ENCODE measurements at places on chromosomes 3 and 15.

- no peak for DNase-seq
Measured at GRCh38 chr15:28962851-28963710, 77.3 kb downstream of the APBA2 start.

DNA sequence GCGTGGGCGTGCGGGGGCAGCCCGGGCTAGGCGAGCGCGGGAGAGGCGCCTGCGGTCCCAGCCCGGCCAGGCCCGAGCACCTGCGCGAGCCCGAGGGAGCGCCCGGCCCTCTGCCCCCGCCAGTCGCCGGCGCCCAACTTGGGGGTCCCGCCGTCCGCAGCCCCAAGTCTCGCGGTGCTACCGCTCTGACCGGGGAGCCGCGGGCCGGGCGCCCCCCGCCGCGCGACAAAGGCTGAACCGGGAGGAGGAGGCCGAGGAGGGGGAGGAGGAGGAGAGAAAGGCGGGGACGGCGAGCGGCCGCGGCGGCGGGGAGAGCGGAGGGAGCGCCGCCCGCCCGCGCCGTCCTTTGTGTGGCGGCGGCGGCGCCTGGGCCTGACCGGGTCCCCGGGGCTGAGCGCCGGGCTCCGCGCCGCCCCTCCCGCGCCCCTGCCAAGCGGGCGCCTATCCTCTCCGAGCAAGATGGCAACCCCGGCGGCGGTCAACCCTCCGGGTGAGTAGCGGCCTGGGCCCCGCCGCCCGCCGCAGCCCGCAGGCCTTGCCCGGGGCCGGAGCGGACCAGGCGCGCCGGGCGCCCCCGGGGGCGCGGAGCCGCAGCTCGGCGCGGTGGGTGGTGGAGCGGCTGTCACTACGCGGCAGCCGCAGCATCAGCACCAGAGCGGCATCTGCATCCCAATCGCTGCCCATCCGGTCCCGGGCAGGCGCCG lies at the start of gene ARNT2:
TSS of gene ARNT2 (plus strand) at position 326 of the 704 bp plus-strand sequence. CDS start at position 460, 134 bp downstream.
- no peak for DNase-seq

DNA sequence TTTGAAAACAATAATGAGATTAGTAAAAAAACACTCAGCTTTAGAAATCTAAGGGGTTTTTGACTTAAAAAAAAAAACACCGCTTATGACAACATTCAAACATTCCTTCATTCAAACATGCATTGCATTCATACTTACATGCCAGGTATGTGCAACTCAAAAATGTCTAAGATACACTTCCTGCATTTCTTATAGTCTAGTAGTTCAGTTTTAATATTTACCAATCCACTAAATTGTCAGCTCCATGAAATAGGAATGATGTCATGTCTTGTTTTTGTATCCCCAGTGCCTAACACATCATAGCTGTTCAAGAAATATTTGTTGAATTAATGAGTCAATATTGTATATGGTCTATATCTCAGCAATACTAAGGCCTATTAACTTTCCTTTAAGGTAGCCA lies 51.7 kb downstream of the EIF4E3 start:
- DNase-seq = no peak

GRCh38 chr3:50504681-50505080 lies 1.2 kb upstream of the CACNA2D2 start:
- no peak for DNase-seq

GRCh38 chr3:149958171-149958796 lies 12.4 kb downstream of the PFN2 start:
- DNase-seq = no peak

GRCh38 chr3:17431004-17431403 lies 311.4 kb downstream of the TBC1D5 start:
- DNase-seq = no peak

GRCh38 chr3:140585828-140586227 lies 92.0 kb upstream of the TRIM42 start:
- DNase-seq = no peak

- no peak for DNase-seq
Measured at GRCh38 chr15:73965758-73966113, 26.4 kb downstream of the STOML1 start.

DNA sequence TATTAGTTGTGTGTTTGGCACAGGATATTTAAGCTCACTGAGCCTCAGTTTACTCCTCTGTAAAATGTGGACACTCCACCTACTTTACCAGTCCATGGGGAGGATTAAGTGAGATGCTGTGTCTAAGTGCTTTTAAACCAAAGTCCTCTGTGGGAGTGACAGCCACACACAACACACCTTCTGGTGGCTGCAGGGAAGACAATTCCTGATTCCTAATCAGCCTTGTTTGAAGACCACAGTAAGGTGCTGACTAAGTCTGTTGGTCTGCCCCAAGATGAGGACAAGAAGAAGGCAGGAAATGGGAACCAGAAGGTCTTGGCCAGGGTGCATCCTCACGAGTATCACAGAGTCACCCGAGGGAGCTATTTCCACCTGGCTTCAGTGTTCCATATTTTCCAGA lies 52.3 kb downstream of the EPHB1 start:
- no peak for DNase-seq

GRCh38 chr3:46406788-46407611 lies at the start of the genes CCR5AS and CCRL2:
TSS of gene CCR5AS (minus strand) at chr3:46407066.
TSS of gene CCRL2 (plus strand) at chr3:46407259. CDS start at chr3:46408080, 821 bp downstream.
- DNase-seq = peak; percentile 4

GRCh38 chr15:34847598-34847997 lies 52.2 kb upstream of the ACTC1 start:
- DNase-seq = no peak

DNA sequence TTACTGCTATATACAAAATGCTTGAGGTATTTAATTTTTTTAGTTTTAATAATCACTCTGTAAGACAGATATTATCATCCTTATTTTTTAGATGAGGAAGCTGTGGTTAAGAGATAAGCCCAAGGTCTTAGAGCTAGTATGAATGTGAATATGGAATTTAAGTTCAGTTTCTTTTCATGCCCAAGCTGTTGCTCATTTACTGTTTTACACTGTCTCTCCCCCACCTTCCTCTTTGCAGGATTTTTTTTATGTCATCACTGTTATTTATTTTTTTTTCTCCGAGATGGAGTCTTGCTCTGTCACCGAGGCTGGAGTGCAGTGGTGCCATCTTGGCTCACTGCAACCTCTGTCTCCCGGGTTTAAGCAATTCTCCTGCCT lies 22.5 kb downstream of the MAP2K5 start:
- no peak for DNase-seq

GRCh38 chr3:59456852-59457485 lies 407.1 kb upstream of the CFAP20DC start:
- no peak for DNase-seq

DNA sequence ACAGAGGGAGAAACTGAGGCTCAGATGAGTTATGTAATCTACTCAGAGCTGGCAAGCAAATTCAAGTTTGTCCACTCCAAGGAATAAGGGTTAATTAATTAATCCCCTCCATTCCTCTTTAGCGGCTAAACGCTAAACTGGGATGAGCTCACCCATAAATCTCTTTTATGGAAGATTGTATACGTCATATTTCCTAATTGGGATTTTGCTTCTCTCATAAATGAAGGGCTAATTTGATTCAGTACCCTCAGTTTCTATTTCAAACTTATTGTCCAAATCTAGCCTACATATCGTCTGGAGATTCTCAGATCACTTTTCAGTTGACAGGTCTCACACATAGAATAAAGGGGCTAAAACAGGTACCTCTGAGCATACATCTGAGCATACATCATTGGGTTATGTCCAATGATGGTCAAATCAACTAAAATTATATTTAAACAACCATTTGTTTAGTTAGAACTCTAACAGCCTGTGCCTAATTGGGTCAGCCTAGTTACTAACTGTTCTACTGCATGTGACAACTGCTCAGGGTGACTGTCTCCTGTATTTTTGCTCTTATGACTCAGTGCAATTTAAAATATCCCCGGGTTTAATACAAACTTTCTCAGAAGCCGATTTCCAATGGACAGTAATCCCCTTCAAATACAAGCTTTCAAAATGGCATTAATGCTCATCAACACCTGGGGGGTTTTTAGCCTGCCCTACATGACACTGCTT lies 57.6 kb upstream of the PLXND1 start:
- DNase-seq = no peak

DNA sequence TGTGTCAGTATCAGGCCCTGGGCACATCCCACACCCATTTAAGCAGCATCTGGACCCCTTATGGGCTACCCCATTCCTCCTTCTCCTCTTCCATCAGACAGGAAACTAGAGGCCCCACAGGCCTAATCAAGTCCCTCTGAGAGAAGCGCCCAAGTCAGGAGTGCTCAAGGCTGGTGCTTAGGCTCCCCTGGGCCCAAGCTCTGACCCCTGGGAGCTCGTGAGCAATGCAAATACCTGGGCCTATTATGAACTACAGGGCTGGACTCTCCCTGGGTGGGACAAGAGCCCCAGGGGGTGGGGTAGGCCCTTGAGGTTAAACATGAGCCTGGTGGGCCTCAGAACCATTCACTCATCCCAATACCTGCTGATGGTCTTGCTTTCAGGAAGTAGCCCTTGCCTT lies 57.4 kb downstream of the SEMA3G start:
- DNase-seq = no peak

GRCh38 chr3:58751235-58751634 lies 84.7 kb upstream of the FAM3D start:
- DNase-seq = no peak

DNA sequence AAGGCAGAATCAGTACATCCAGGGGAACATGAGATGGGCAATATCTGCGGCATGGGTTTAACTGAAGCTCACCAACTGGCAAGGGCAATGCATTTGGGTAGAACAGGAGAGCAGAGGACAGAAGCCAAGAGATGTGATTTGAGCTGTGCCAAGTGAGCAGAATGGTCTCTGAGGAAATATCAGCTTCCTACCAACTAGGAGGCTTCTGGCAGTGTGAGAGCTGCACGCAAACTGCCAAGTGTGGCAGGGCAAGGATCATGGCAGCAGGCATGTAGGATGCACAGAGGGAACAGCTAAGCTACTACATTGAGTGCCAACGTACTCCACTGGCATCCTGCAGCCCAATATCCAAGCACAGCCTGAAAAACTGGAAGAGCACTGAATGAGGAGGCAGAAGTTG lies 1036.5 kb downstream of the TUSC7 start:
- no peak for DNase-seq

DNA sequence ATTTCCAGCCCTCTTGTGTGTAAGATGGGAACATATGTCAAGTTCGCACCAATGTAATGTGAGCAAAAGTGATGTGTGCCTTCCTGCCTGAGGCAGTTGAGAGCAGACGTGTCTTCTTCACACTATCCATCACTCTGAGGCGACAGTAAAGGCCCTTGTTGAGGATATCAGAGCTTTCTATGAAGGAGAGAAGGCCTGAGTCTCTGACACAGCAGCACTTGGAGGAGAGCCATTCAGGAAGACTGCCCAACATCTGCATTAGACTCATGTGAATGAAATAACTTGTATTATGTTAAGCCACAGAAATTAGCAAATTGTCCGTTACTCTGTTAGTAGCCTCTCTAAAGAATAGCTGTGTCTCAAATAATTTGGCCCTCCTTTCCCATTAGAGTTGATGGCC lies 108.8 kb upstream of the CCDC54 start:
- no peak for DNase-seq

DNA sequence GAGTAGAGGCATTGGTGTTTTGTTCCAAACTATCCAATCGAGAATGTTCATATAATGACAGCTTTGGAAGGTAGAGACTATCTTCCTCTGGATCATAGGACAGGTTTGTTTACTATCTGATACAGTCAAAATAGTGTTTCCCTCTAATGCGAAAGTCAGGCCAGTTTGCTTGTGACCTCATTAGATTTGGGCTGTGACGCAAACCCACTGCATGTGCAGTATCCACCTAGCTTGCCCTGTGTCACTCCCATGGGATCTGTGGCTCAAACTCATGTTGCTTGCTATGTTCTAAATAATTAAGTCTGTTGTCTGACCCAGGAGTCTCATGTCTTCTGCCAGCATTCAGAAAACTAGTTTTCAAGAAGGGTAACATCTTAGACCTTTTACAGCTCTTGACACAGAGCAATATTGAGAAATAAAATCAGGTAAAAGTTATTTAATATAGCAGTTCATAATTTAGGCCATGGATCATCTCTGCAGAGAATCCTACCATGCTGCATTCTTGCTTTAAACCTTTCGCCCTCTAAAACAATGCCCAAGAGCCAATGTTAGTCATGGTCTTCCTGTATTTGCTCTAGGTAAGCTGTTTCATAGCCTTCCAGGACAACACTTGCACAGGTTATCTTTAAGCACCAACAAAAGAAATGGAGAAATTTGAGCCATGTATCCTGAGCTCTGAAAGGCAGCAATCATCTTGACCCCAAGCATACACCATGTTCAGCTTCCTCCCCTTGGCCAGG lies 26.4 kb downstream of the NIT2 start:
- no peak for DNase-seq

DNA sequence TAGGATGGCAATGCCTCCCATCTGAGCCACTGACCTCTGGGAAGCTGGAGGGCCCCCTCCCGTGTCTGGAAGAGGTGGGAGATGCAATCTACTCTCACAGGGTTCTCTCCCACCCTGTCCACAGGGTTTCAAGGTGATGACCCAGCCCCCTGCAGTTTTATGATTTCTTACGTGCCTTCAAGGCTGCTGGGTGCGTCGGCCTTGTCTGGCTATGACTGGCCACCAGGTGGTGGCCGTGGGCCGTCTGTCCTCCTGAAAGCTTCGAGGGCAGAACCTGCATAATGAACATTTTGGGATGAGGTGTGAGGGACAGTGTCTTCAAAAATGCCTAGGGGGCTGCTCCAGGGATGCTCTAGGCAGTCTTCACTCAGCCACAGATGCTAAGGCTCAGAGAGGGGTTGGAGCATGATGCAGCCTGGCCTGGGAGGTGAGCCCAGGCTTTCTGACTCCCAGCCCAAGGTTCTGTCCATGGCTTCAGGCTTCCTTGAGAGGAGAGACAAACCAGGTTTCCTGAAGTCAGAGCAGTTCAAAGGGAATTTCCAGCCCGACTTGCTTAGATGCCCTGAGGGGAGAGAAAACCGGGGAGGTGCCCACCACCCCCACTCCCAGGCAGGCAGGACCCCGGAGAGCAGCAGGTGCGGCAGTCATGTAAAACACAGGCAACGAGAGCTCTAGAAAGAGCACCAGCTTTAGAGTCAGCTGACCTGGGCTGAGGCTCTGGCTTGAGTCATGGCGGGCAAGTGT lies 18.7 kb downstream of the ISG20 start:
- no peak for DNase-seq

GRCh38 chr3:48415251-48415953 lies 14.5 kb downstream of the PLXNB1 start:
- DNase-seq = no peak

GRCh38 chr3:111481551-111481950 lies 60.4 kb upstream of the CD96 start:
- no peak for DNase-seq
